ENCODE measurements at places on chromosomes 16 and 17.

DNA sequence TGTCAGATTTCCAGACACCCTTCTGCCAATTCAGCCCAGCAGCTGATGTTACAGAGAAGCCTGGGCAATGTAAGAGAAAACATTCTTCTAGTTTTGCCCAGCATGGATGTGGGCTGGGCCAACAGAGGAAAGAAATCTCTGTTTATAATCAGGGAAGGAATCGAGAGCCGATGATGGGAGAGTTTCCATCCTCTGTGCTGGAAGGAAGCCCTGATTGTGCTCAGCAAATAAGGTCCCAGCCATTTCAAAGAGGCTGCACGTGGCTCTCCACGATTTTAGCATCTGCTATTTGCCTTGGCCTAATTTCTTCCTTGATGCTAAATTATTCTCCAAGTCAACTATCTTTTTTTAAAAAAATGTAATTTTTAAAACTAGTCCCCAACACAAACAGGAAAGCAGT, 70.0 kb downstream of the IRX6 start:
- H3K27me3 ChIP-seq, result no peaks in the 10 kb centered on the region
- H3K4me3 ChIP-seq, result no peak overlapping the region
- no peaks in the 10 kb centered on the region for H3K4me1 ChIP-seq

- no peaks in the 10 kb centered on the region for H3K4me1 ChIP-seq
Measured at GRCh38 chr16:83831456-83831987, 23.7 kb downstream of the HSBP1 start.

DNA sequence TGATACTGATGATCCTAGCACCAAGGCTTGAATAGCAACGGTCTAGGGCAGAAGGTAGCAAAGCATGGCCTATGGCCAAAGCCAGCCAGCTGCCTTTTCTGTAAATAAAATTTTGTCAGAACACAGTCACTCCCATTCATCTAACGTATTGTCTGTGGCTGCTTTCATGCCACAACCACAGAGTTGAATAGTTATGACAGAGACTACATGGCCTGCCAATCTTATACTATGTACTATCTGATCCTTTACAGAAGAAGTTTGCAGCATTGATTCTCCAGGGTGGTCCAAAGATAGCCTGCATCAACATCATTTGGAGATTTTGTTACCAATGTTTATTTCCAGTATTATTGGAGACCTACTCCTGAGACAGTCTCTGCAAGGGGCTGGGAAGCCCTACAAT, 19.9 kb upstream of the MMD start:
- H3K36me3 ChIP-seq, result no peaks in the 10 kb centered on the region
- no peak for DNase-seq
- no peak overlapping the region for H3K27ac ChIP-seq
- H3K4me3 ChIP-seq, result no peak overlapping the region

DNA sequence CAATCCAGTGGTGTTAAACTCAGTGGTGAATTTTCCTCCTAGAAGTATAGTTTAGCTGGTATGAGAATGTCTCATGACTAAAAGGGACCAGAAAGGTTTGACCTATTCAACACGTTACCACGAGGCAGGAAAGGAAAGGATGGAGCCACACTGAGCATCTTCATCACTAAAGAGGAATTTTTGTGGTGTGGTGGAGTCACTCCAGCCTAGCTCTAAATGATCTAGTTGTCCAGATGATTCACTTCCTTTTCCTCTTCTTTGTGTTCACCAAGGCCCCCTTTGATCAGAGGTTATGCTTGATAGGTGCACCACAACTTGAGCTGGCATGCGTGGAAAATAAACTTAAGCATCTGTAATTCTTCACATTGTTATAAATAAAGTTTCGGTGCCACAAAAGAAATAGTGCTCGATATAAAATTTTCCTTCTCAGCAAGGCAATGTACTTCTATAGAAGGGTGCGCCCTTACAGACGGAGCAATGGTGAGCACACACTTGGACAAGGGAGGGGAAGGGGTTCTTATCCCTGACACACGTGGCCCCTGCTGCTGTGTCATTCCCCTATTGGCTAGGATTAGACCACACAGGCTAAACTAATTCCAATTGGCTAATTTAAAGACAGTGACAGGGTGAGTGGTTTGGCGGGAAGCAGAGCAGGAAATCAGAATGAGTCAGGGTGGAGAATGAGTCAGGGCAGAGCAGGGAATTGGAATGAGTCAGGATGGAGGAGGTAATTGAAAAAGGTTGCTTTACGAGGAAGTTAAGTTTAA, 254.6 kb downstream of the HS3ST3A1 start:
- H3K27me3 ChIP-seq, result no peaks in the 10 kb centered on the region
- H3K4me3 ChIP-seq, result no peak overlapping the region
- no peak overlapping the region for H3K27ac ChIP-seq
- no peaks in the 10 kb centered on the region for H3K36me3 ChIP-seq
- DNase-seq, result peak; percentile 65

- DNase-seq, result no peak
- no peaks in the 10 kb centered on the region for H3K4me1 ChIP-seq
- H3K27ac ChIP-seq, result no peak overlapping the region
- no peak overlapping the region for H3K4me3 ChIP-seq
- no peaks in the 10 kb centered on the region for H3K27me3 ChIP-seq
Measured at GRCh38 chr17:6472517-6472916, 28.3 kb downstream of the PIMREG start.

- H3K27me3 ChIP-seq, result no peaks in the 10 kb centered on the region
- H3K4me3 ChIP-seq, result no peak overlapping the region
- H3K4me1 ChIP-seq, result peaks cover 12% of the 10 kb centered on the region
- H3K27ac ChIP-seq, result no peak overlapping the region
- DNase-seq, result no peak
Measured at GRCh38 chr16:57614944-57615343, 13.5 kb upstream of the ADGRG1 start.

- no peaks in the 10 kb centered on the region for H3K36me3 ChIP-seq
- H3K4me1 ChIP-seq, result peaks cover 8% of the 10 kb centered on the region
Measured at GRCh38 chr17:39757176-39757662, 19.5 kb downstream of the GRB7 start.

- no peak overlapping the region for H3K4me3 ChIP-seq
- H3K36me3 ChIP-seq, result no peaks in the 10 kb centered on the region
- no peaks in the 10 kb centered on the region for H3K27me3 ChIP-seq
Measured at GRCh38 chr17:46789610-46790009, 28.9 kb downstream of the WNT3 start.

- DNase-seq, result no peak
- H3K4me3 ChIP-seq, result no peak overlapping the region
- no peaks in the 10 kb centered on the region for H3K27me3 ChIP-seq
- H3K4me1 ChIP-seq, result no peaks in the 10 kb centered on the region
- H3K27ac ChIP-seq, result no peak overlapping the region
Measured at GRCh38 chr16:47851146-47851545, 304.6 kb downstream of the ABCC12 start.

GRCh38 chr16:71855937-71856662, 10.3 kb downstream of the ATXN1L start:
- peaks cover 16% of the 10 kb centered on the region for H3K4me1 ChIP-seq
- H3K27ac ChIP-seq, result no peak overlapping the region
- H3K36me3 ChIP-seq, result peaks cover 24% of the 10 kb centered on the region
- H3K27me3 ChIP-seq, result no peaks in the 10 kb centered on the region
- no peak for DNase-seq

DNA sequence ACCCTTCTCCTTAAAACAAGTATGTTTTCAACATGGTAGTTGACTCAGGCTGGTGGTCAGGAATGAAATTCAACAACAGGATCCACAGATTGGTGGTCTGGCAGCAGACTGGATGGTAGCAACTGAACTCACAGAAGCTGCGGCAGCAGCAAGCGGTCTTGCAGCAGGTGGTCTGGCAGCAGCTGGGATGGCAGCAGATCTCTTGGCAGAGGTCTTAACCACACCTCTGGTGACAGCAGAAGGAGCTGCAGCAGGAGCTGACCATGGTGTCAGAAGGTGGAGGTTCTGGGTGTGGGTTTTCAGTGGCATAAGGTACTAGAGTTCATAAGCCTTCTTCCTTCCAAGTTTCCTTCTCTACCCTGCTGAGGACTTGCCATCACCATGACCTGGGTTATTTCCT, 2.2 kb upstream of the KRTAP4-1 start:
- no peak overlapping the region for H3K27ac ChIP-seq
- DNase-seq, result no peak
- H3K4me3 ChIP-seq, result no peak overlapping the region
- H3K27me3 ChIP-seq, result no peaks in the 10 kb centered on the region
- H3K36me3 ChIP-seq, result no peaks in the 10 kb centered on the region

GRCh38 chr17:2122641-2123302, 67.9 kb downstream of the HIC1 start:
- H3K4me3 ChIP-seq, result no peak overlapping the region
- peaks cover 3% of the 10 kb centered on the region for H3K36me3 ChIP-seq
- peak; percentile 40 for DNase-seq
- H3K27ac ChIP-seq, result no peak overlapping the region
- peaks cover 3% of the 10 kb centered on the region for H3K4me1 ChIP-seq

- H3K4me1 ChIP-seq, result no peaks in the 10 kb centered on the region
- no peak for DNase-seq
- no peak overlapping the region for H3K27ac ChIP-seq
- H3K36me3 ChIP-seq, result peaks cover 6% of the 10 kb centered on the region
- no peak overlapping the region for H3K4me3 ChIP-seq
Measured at GRCh38 chr17:47184681-47185080, 4.4 kb downstream of the CDC27 start.

DNA sequence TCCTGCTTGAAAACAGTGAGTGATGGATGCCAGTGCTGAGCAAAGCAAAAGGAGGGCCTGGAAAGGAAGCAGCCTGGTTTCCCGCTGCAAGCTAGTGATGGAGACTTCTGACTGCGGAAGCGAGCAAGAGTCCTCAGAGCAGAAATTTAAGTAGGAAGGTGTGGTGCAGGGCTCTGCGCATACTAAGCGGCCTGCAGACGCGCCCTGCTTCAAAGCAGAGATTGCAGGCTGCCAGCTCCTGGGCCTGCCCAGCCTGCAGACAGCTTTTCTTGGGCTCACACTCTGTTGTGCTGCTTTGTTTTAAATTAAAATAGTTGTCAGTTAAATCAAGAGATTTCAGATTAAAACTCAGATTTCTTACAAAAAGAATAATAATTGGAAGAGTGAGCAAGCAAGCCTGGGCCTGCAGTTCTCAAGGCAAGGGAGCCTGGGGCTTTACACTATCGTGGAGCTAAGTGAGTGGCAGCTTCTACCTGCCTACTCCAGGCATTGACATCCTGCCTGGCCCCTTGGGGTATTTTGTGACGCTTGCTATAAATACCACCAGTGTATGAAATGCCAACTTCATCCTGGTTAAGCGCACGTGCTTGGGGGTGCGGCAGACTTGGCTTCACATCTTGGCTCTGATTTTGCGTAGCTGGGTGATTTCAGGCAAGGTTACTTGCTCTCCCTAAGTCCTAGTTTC, 237.3 kb downstream of the XYLT1 start:
- no peak for DNase-seq
- no peak overlapping the region for H3K27ac ChIP-seq
- H3K27me3 ChIP-seq, result no peaks in the 10 kb centered on the region
- no peaks in the 10 kb centered on the region for H3K36me3 ChIP-seq

DNA sequence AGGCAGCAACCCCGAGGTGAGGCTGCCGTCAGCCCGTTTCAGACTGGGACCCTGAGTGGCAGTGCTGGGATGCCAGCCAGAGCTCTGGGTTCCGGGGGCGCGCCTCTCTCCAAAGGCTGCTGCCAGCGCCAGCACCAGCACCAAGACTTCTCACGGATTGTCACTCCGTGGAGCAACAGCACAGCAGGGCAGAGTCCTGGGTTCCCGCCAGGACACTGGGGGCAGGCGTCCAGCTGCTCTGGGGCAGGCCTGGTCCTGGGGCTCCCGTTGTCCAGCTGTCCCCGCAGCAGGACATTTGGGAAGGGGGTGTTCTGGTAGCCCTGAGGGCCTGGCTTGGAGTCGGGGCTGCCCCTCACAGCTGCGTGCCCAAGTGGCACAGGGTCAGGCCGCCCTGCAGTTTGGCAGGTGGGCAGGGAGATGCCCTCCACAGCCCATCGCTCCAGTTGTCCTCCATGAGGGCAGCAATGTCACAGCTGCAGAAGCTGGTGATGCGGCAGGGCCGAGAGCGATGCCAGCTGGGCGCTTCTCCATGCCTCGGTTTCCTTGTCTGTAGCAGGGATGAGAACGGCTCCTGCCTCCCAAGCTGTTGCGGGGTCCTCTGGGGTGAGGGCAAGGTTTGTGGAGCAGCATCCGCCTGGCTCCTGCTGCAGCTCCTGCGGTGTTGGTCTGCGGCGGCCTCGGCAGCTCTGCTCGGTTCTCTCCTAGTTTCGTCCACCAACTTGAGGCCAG, 137.3 kb upstream of the CIBAR2 start:
- DNase-seq, result no peak
- H3K27ac ChIP-seq, result no peak overlapping the region
- H3K4me1 ChIP-seq, result peaks cover 5% of the 10 kb centered on the region
- no peaks in the 10 kb centered on the region for H3K27me3 ChIP-seq

DNA sequence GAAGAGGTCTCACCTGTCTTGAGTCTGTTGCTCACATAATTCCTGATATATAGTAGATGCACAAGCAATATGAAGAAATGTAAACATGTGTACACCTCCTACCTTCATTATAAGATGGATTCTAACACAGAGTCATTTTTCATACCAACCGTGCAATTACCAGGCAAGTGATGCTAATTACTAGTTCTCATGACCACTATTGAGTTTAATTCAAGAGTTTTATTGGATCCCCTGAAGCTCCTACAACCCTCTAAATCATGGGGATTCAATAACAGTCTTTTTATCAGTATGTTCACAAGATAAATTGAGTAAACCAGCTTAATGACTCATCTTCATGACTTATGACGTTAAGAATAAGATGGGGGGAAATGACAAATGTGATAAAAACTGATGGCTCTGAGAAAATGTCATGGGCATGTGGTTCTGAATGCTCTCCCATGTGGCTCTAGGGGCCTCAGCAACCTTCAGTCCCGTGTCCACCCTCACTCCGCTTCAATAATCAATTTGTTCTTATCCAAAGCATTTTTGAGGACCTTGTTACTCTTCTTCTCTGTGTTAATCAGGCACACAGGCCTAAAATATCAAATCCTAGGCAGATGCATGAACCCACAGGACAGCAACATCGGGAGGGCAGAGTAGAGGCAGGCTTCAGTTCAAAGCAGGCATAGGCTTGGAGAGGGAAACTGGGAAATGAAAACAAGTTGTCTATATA, 42.8 kb downstream of the PRAC1 start:
- no peaks in the 10 kb centered on the region for H3K4me1 ChIP-seq
- no peak overlapping the region for H3K4me3 ChIP-seq
- DNase-seq, result no peak
- no peaks in the 10 kb centered on the region for H3K36me3 ChIP-seq
- peaks cover 3% of the 10 kb centered on the region for H3K27me3 ChIP-seq
- H3K27ac ChIP-seq, result no peak overlapping the region

DNA sequence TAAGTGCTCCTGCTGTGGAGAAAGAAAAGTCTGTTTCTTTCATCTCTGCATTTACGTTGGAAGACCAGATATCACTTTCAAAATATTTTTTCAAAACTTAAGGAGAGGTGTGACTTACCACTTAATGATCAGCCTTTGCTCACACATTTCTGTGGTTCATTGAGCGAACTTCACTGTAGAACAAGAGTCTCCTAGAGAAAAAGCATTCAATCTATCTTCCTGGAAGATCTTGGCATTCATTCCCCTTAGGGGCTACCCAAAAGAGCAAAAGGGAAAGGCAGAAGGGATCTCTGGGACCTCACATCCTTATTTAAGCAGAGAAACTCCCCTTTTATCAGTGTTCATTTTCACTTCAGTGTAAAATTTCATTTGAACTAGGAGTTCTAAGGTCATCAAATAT, 61.2 kb downstream of the HS3ST3A1 start:
- no peak overlapping the region for H3K4me3 ChIP-seq
- no peaks in the 10 kb centered on the region for H3K36me3 ChIP-seq
- H3K4me1 ChIP-seq, result peaks cover 4% of the 10 kb centered on the region
- no peak for DNase-seq
- no peaks in the 10 kb centered on the region for H3K27me3 ChIP-seq

Measured in trophoblast cell (in vitro differentiated cells and primary cell).